ENCODE measurements at places on chromosomes 1 and 21.

GRCh38 chr1:35369922-35370671 lies 101.6 kb downstream of the ZMYM4 start:
- peak; percentile 86 for DNase-seq

DNA sequence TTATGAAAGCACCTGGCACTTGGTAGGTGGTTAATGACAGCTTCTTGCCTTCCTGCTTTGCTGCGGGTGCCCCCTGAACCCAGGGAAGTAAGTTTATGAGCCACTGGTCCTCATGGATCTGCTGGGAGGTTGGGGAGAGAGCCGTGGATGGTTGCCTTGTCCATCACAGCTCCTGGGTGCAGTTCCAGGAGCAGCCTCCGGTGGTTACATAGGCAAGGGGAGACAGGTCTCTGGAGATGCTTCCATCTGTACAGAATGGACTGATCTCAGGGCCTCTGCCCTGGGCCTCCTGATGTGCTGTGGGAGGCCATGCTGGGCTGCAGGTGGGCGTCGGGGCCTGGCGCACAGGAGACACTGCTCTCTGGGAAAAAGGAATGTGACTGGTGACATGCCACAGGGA lies 31.6 kb upstream of the ARHGEF10L start:
- no peak for DNase-seq

GRCh38 chr1:6730473-6730872 lies 28.9 kb upstream of the DNAJC11 start:
- no peak for DNase-seq

DNA sequence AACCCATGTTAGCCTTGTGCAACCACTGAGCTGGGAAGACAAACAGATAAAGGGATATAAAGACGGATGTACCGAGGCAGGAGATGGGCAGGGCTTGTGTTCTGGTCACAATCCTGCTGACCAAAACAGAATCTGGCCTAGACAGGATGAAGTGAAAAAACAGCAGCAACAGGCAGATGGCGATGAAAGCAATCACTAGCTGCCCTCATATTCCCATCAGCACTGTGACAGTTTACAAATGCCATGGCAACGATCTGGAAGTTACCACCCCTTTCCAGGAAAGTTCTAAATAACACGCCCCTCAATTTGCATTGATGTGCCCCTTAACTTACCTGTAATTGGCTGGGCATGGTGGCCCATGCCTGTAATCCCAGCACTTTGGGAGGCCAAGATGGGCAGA lies 40.6 kb upstream of the CD46 start:
- no peak for DNase-seq

DNA sequence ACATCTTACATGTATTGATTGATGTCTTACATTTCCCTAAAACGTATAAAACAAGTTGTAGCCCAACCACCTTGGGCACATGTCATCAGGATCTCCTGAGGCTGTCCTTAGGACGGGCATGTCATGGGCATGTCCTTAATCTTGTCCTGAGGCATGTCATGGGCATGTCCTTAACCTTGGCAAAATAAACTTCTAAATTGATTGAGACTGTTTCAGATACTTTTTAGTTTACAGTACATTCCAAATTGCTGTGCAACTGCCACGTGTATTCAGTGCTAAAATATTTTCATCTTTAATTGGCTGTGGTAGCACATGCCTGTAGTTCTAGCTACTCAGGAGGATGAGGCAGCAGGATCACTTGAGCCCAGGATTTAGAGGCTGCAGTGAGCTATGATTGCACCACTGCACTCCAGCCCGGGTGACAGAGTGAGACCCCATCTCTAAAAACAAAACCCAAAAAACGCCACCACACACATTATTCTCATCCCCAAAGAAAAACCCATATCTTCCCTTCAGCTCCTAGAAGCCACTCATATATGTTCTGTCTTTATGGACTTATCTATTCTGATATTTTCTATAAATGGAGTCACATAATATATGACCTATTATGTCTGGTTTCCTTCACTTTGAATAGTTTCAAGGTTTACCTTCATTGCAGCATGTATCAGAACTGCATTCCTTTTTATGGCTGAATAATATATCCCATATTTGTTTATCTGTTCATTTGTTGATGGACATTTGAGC lies 96.0 kb upstream of the BTG3 start:
- peak; percentile 9 for DNase-seq

- no peak for DNase-seq
These were observed 80.3 kb downstream of the NFIA start for GRCh38 chr1:61162520-61163258.

DNA sequence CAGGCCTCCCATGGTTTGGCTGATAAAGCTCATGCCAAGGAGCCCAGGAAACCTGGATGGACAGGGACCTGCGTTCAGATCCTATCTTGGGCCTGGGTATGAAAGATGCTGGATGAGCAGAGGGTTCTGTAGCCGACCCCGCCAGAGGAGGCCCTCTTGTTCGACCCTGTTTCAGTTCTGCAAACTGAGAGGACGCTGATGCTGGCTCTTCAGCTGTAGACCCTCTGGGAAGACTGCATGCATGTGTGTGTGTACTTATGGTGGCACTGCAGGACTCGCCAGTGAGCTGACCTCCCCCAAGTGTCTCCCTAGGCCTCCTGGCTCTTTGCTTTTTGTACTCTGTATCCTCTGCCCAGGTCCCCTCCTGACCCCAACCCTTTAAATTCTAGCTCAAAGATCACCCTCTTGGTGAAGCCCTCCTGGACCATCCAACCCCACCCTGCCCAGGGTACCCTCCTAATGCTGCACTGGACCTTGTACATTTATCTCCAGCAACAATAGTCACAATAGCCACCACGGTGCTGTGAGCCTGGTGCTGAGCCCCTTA lies 1.6 kb downstream of the EPS8L3 start:
- DNase-seq = no peak

DNA sequence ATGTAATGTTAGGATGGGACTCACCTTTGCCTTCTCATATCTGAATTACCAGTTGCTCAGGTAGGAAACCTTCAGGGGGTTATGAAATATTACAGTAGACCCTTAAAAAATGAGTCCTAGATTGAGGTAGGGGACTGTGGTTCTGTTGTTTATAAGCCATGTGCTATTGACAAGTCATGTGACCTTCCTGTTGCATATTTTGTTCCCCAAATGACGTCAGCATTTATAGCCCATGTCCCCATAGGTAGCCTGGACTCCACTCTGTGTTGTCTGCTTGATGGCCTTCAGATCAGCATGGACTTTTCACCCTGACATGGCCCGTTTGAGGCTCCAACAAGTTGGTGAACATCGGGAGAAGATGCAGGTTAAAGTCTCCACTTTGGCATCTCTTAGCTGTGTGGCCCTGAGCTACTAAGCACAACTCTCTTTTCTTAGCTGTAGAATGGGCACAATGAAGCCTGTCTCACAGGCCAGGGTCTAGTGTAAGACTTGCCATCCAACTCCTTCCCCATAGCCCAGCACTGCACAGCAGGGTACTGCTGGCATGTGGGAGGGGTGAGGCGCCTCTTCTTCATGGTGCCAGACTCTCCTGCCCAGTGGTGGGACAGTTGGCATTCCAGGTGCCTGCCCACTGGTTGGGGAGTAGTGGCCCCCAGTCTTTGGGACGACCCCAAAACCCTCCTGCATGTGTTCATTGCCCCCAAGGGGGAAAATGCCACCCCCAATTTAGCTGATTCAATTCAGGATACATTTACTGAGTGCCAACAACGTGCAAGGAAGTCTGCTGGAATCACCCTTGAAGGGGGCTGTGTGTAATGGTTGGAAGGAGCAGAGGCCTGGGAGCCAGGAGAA lies 36.1 kb upstream of the TTC22 start:
- no peak for DNase-seq

- DNase-seq = no peak
These were observed 16.0 kb upstream of the FRRS1 start for GRCh38 chr1:99782397-99782796.

GRCh38 chr1:201476670-201477344 lies 7.8 kb upstream of the PHLDA3 start:
- peak; percentile 51 for DNase-seq

GRCh38 chr21:15441992-15442391 lies 287.8 kb upstream of the USP25 start:
- DNase-seq = no peak

DNA sequence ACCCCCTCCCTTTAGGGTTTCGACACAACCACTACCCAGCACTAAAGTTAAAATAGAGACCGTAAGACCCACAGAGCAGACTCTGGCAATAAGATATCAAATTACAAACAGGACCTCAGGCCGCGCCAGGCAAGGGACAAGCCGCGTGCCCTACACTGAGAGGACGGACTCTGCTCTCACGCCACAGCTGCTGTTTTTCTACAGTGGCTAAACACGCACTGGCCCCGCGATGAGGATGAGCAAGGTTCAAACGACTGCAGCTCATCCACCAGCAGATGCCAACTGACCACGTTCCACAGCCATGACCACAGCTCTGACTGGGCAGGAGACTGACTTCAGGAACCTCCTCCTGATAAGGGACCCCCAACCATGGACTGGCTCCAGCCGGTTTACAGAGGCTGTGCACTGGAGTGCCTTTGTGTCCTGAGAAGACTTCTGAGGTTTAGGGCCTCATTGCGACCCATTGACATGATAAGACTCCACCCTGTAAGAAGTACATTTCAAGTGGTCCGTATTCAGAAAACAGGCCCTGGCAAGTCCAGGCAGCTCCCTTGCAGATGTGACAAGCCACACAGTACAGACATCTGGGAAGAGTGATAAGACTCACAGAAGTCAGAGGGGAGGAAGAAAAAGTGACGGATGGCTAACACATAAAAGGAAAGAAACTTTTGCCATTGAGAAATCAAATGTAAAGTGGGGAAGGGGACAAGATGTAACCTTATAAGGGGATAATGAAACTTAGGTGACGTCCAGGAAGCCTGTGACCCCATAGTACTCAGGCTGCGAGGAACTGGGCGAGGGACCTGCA lies 1.5 kb upstream of the KRTAP10-6 start:
- peak; percentile 9 for DNase-seq

- DNase-seq = no peak
These were observed 284.1 kb upstream of the BEND5 start for GRCh38 chr1:49060766-49061165.

- DNase-seq = no peak
These were observed 94.5 kb downstream of the CD58 start for GRCh38 chr1:116476321-116476720.

- no peak for DNase-seq
These were observed 26.4 kb downstream of the LRRC8B start for GRCh38 chr1:89550995-89551394.

- peak; percentile 65 for DNase-seq
These were observed 594 bp downstream of the HDGF start for GRCh38 chr1:156750711-156751450.

GRCh38 chr1:172388490-172388889 lies 32.0 kb upstream of the C1orf105 start:
- no peak for DNase-seq

DNA sequence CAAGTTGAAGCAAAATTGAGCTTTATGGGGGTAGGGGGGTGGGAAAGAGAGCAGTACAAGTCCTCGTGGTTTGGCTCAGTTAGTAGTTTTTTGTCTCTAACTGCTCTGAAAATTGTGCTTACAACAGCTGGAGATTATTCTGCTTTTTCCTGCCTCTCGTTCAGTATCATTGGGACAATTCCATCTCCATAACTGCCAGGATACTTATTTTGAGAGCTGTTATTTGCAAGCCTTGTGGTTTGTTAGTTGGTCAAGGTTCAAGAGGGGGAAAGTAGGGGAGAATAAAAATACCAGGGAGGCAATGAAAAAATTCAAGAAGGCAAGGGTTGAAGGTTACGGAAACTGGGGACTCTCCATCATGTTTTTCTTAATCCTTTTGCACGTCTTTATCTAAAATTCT lies 811.8 kb upstream of the ADGRL2 start:
- no peak for DNase-seq

Data from foreskin fibroblast (primary cell).